ENCODE measurements at places on chromosomes 13 and 19.

GRCh38 chr13:19955873-19956559, 2.5 kb upstream of the ZMYM2 start:
- DNase-seq: no peak

- no peak for DNase-seq
Measured at GRCh38 chr13:30752201-30752797, 17.0 kb downstream of the ALOX5AP start.

DNA sequence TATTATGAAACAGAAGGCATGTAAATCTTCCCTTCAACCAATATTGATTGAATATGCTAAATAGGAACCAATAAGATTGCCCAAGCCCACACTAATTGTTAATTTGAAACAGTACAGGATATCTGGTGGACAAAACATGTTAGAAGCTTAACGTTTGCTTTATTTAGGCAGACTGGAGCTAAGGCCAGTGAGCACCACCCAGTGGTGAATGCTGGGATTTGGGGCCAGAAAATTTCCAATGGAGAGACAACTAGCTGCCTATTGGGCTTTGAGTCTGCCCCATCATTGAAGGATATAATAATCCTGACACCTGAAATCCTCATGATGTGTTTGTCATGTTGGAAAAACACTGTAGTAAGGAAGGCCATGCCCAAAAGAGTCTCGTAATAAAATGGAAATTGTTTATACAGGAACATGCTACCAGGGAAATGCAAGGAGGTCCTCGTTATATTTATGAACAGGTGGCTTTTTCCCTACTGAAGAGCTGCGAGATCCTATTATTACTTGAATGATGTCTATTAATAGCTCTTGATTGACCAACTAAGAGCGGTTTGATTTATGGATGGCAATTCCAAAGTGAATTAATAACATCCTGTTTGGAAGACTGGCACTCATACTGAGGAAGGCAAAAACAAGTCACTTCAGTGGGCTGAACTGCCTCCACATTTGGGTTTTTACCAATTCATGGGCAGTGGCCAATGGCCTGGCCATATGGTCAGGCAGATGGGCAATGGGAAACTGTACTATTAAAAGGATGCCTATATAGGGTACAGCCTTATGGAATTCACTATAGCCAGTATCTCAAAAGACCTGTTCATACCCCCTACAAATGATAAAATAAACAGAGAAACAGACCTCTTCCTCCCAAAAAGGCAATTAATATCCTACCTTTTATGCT, 8.7 kb downstream of the SIGLECL1 start:
- no peak for DNase-seq

DNA sequence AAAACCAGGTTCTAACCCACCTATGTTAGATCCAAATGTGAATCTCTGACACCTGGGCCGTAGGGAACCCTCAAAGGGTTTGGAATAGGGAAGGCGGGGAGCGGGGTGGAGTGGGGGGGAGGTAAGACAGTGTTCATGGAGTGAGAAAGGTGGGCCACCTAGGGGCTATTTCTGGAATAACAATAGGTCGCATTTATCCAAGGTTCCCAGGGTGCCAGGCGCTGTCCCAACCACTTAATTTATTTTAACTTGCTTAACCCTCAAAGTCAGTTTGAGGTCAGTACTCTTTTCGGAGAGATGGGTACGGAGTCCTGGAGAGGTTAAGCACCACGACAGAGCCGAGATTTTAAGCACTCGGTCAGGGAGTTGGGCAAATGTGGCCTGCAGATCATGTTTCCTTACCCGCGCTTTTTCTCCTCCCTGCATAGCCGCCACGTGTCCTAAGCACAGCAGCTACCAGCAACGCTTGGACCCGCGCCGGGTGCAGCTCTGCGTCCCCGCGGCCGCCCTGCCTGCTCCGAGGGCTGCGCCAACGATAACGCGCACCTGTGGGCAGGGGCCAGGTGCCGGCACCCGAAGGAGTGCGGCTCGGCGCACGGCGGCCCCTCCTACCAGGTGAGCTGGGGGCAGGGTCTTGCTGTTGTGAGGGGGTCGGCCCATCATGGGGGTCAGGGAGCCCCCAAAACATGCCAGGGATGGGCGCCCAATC, 25.0 kb upstream of the FXYD3 start:
- DNase-seq: no peak

- no peak for DNase-seq
Measured at GRCh38 chr13:87671753-87672605, 808 bp downstream of the SLITRK5 start.

GRCh38 chr19:48258350-48258749, 2.6 kb upstream of the CARD8 start:
- no peak for DNase-seq

DNA sequence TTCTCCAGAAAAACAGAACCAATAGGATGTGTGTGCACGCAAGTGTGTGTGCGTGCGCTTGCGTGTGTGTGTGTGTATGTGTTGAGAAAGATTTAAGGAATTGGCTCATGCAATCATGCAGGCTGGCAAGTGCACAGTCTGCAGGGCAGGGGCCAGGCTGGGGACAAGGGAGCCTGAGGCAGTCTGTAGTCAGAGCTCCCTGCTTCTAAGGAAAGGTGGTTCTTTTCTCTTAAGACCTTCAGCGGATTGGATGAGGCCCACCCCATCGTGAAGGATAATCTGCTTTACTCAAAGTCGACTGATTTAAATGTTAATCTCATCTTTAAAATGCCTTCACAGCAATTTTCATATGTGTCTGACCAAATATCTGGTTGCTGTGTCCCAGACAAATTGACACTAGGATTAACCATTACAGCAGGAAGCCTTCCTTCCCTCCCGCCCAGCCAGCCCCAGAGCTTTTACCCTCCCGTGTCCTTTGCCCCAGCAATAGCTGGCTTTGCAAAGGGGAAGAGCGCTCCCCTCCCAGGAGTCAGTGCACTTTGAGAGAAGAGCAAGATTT, 15.0 kb upstream of the NAXD start:
- DNase-seq: no peak

DNA sequence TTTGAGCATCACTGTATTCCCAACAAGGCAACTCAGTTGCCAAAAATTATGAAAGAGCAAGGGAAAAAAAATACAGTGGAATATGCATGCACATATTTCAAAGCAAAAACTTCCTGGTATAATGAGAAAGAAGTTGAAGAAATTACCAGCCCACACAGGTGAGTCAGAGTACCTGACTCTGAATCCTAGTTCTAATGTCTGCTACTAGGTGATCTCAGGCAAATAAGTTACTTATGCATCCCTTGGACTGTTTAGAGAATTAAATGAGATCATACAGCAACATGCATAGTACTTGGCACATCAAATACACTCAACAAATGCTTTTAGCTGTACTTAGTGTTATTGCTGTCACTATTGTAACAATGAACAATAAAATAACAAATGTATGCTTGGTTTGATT, 144.9 kb downstream of the MIPEP start:
- DNase-seq: no peak

DNA sequence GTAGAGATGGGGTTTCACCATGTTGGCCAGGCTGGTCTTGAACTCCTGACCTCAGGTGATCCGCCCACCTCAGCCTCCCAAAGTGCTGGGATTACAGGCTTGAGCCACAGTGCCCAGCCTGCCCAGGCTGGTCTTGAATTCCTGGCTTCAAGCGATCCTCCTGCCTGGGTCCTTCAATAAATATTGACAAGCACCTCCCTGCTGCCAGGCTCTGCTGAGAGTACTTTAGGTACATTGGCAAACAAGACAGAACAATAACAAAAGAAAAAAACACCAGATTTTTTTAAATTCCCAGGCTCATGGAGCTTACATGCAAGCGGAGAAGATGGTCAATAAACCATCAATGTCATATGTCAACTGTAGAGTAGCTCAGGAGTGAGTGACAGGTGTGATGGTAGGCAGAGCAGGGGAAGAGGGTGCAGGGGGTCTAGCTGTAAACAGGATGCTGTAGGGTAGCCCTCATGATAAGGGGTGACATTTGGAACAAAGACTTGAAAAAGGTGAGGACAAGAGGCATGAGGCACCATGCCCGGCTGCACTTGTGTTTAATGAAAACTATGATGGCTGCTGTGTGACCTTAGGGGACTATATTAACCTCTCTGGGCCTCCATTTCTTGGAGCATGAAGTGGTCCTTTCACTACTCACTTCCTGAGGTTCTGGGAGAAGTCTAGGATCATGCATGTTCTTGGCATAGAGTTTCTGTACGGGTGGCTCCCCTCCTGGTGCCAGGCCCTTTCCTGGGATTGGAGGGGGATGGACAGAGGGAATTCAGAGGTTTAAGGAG, 19.6 kb downstream of the SULT2B1 start:
- no peak for DNase-seq

GRCh38 chr19:8840708-8841107, 8.5 kb downstream of the MBD3L1 start:
- no peak for DNase-seq

- DNase-seq: no peak
Measured at GRCh38 chr19:5078182-5078581, 109.3 kb downstream of the KDM4B start.

GRCh38 chr13:77896977-77897376, 21.7 kb downstream of the EDNRB start:
- DNase-seq: no peak

DNA sequence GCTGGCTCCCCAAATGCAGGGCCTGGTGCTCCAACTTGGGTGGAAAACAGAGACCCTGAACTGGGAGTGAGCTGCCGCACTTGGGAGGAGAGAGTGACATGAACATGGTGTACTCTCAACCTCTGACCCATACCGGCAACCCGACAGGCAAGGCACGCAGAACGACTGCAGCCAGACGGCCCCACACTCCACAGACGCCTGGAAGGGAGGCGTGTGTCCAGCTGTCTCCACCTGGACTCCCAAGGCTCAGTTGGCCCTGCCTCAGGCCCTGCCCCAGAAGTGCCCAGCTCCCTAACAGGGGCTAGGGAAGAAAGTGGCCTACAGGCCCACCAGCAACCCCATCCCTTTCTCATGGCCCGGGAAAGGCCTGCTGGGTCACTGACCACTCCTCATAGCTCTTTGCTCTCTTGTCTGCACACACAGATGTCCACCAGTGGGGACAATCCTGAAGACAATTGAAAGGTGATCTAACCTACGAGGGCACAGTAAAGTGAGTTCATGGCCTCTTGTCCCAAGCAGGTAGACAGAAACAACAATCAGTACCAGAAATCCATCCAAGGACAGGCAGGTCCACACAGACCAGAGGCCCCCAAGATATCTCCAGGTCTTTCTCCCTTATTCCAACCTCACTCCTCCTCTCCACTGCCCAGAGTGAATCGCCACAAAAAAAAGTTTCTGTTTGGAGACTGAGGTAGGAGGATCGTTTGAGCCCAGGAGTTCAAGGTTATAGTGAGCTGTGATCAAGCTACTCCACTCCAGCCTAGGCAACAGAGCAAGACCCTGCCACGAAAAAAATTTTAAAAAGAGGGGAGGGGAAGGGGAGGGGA, 28.2 kb downstream of the ELL start:
- DNase-seq: no peak

DNA sequence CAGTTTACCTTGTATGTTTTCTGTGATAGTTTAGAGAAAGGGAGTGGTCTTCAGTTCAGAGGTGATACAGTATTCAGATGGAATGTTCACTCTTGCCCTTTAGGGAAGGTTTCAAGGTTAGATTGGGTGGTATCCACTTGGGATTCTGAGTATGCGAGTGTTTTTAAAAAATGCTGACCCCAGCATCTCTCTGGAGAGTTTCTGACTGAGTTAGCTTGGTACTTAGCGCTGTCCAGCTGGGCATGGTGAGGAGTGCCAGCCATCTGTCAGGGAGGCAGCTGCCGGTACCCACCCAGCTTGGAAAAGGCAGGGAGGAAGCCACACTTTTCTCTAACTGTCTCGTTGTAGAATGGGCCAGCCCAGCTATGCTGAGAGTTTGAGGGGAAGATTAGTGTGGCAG, 63.3 kb downstream of the ARHGEF7 start:
- no peak for DNase-seq

DNA sequence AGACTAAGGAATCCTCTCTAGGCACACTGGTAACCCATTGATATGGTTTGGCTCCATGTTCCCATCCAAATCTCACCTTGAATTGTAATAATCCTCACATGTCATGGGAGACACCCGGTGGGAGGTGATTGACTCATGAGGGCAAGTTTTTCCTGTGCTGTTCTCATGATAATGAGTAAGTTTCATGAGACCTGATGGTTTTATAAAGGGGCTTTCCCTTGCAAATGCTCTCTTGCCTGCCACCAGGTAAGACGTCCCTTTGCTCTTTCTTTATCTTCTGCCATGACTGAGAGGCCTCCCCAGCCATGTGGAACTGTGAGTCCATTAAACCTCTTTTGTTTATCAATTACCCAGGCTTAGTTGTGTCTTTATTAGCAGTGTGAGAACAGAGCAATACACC, 81.4 kb upstream of the GPC6 start:
- no peak for DNase-seq

GRCh38 chr13:53151336-53152056, 122.9 kb downstream of the OLFM4 start:
- peak; percentile 13 for DNase-seq

DNA sequence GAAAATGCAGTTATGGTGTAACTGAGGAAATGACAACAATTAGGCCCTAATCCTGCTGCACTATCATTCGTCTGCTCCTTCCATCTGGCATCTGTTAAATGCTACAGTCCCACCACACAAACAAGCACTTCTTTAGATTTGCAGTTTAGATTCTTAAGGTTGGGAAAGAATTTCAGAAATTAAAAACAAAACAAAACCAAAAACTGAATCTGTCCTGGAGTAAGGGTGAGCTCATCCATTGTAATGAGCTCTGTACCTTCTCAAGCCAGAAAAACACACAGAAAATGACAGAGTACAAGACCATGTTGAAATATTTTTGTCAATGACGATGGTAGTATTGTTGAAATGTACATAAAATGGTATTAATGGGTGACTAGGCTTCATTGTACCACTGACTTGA, 28.3 kb downstream of the SMAD9 start:
- DNase-seq: no peak

- no peak for DNase-seq
Measured at GRCh38 chr19:38685666-38686529, 38.4 kb downstream of the ACTN4 start.

Measured in T1000 (cell line).